Ascending aorta (tissue), 2 donors: ENCODE measurements at places on chromosomes 16 and 17. TPM values are rescaled to one million over a fixed set of nuclear protein-coding genes. Genes with fewer than 3 reads are reported as not detected.

DNA sequence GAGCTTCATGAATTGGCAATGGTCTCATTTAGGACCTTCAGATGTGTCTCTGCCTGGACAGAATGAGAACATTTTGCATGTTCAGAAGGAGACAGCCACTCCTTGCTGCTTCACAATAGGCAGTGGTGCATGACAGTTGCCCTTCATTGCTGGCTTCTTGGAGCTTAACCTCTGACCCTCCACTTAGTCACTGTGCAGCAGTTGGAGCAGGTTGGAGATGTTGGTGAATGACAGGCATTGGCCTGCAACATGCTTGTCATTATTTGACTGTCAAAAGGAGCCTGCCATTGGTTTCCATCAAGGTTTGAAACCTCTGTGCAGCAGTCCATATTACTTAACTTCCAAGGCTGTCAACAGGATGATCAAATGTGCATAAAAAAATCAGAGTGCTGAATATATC is 22.7 kb downstream of the FTO start:
- no peak for DNase-seq

DNA sequence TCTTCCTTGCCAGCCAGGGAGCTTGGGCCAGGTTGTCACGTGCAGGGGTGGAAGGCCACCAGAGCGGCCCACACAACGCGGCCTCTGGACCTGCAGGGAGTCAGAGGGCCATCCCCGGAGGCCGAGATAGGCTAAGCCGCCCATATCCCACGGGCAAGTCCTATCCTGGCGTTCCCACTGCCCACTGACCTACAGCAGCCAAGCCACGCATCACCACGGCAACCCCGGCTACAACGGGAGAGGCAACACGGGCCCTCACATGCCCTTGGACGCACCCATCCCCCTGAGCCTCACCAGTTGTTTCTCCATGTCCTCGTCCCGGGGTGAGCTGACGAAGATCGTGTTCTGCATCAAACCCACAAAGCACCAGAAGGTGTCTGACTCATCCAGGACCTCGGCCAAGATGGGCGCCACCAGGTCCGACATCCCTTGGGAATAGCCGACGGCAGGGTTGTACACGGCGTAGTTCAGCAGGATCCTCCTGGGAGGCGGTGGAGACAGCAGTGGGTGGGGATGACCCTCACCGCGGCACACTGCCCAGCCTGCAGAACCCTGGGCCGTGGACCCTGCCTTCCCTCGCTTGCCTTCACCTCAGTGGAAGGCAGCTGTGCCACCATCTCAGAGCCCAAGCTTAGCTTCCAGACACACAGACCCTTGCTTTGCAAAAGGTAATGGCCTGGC is 88.2 kb downstream of the TBC1D16 start:
- peak; percentile 56 for DNase-seq

- DNase-seq: no peak
Observed at GRCh38 chr17:18314059-18314730, 599 bp downstream of the TOP3A start.

DNA sequence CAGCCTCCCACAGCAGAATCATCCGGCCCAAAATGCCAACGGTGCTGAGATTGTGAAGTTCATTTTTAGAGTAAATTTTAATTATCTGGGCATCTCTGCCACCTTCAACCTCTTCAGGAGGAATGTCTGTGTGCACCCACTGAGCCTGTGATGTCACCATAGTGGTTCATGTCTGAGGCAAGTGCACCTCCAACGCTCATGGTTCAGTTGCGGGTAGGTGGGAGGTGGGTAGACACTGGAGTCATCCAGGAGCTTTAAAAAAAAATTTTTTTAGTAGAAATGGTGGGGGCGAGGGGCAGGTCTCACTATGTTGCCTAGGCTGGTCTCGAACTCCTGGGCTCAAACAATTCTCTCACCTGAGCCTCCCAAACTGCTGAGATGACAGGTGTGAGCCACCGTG is 1.9 kb downstream of the FLYWCH1 start:
- DNase-seq: no peak

UNKL gene
- total RNA-seq: 144 TPM

NPIPA3 gene
- not detected for total RNA-seq

NACA2 gene
- not detected for total RNA-seq

- DNase-seq: no peak
Observed at GRCh38 chr16:81695321-81696165, 83.5 kb upstream of the PLCG2 start.

TMEM132E gene
- total RNA-seq: not detected

IL21R gene
- total RNA-seq: 0.21 TPM
